Skeletal muscle cell (primary cell): ENCODE measurements at places on chromosomes 7 and 10.

- DNase-seq = no peak
Measured at GRCh38 chr10:59505926-59506325, 143.6 kb upstream of the FAM13C start.

DNA sequence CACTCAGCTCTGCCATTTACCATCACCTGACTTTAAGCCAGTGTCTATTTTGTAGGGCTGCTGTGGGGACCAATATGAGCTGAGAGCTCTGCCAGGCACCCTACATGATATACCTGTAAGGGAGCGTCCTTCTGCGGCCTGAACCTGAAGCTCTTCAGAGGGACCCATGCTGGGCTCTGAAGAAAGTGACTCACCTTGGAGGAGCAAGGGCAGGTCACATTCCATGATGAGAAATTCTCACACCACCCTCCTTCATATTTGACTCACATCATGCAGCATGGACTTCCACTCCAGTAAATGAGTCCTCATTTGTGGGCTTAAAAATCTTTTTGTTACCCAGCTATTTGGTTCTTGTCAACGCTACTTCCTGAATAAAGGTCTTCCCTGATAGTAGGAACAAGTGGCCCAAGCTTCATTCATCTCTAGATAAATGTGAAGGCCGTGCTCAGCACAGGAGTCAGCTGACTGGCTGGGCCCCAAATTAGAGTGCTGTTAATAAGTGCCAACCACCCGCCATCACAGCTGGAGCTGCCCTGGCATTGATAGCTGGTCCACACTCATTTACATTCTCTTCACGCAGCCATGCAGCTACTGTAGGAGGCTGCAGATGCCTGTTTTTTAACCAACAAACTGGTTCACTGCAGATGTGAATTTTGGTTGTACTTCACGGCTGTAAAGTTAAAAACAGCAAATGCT, 78.4 kb downstream of the RNF216 start:
- DNase-seq = no peak

DNA sequence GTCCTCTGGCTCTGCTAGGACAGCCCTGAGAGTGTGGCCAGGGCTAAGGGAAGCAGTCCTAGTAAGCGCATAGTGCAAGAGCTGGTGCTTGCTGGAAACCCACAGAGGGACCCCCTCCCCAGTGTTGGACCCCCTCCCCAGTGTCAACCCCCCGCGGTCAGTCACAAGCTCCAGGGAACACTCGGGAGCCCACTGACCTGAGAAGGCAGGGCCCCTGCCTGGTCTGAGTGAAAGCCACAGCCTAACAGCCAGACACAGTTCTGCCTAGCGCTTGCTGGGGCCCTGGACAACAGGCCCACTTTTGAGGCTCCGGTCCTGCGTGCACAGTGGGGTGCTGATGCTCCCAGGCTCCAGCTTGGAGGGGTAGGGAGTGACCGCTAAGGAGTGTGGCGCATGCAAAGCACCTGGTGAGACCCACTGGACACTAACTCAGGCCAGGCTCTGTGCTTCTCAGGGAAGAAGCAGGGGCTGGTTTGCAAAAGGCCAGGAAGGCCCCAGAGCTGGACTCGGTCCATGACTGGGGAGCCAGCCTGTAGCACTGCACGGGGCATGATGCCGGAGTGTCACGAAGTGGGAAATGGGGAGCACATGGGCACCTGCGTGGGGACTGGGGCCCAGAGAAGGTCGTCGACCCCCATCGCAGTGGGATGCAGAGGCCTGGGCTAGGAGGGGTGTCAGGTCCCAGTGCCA, 175.8 kb upstream of the PPP2R2D start:
- DNase-seq = no peak

DNA sequence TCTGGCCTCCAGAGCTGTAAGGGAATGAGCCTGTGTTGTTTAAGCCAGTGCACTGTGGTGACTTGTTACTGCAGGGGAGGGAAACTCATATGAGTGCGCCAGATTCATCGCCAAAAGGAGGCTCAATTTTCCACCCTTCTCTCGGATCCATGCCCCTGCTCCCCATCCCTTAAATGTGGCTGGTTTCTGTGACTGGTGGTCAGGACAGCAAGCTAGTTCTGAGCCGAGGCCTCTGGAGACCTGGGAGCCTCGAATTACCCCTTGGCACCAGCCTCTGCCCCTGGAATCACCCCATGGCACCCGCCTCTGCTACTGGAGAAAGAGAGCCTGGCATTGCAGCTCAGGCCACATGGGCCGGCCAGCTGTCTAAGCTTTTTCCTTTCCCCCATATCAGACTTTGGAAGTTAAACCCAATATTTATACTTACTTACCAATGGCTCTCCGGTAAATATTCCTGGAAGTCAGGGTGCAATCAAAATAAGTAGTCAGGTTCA, 39.9 kb upstream of the RBM33 start:
- DNase-seq = no peak

- no peak for DNase-seq
Measured at GRCh38 chr10:23373156-23373555, 28.6 kb upstream of the C10orf67 start.

GRCh38 chr10:113858541-113858940, 4.1 kb downstream of the NHLRC2 start:
- no peak for DNase-seq

- no peak for DNase-seq
Measured at GRCh38 chr10:51918884-51919325, 219.5 kb upstream of the CSTF2T start.

DNA sequence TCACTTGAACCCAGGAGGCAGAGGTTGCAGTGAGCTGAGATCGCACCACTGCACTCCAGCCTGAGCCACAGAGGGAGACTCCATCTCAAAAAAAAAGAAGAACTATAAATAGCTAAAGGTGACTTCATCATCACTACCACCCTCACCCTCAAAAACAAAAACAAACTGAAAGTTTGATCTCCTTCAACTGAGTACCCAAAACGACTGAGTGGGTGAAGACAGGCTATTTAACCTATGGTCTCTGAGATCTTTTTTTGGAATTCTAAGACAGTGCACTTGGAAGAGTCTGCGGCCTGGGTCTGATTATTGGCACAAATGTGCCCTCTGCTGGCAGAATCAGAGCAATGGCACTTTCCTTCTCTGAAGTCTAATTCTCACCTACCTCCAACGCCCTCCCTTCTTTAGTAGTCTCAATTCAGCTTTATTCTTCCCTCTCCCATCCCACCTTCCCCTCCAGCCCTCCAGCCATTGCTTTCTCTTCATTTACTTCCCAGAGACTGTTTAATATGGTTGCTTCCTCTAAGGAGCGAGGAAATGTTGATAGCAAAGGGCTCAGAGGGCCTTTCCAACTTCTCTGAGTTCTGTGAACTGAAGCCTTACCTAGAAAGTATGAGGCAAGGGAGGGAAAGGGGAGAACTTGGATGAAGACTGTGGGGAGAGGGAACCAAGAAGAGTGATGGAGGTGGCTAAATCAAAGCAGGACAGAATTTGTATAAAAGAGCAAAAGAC, 2.9 kb upstream of the MYOZ1 start:
- DNase-seq = no peak

- no peak for DNase-seq
Measured at GRCh38 chr10:129760416-129760815, 203.7 kb downstream of the EBF3 start.

DNA sequence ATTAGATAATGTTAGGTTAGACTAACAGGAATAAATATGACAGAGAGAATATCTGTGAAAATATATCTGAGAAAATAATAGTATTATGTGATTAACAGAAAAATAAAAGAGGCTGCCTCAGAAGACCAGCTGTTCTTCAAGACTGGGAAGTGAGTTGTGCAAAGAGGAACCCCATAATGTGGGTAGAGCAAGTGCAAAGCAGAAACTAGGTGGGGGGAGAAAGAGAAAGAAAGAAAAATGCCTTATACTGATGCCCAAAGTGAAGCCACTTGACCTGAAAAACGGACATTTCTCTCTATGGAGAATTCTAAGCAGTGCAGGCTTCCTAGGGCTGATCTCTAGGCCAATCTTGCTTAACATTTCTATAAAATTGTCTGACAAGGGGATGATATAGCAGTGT, 3.8 kb downstream of the NEBL start:
- DNase-seq = no peak

DNA sequence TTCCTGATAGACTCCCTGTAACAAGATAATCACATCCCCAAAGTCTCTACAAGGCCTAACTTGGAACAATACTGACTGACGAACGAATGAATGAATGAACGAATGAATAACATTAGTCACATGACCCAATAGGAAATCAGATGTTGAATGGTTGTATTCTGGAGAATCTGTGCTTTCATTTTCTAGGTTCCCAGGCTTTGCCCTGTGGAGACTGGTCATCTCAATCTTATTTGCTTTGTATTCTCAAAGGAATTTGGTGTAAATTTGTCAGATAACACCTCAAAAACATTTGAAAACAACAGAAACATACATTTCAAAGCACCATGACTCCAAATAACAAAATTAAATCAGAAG, 69.6 kb upstream of the COL1A2 start:
- DNase-seq = no peak

DNA sequence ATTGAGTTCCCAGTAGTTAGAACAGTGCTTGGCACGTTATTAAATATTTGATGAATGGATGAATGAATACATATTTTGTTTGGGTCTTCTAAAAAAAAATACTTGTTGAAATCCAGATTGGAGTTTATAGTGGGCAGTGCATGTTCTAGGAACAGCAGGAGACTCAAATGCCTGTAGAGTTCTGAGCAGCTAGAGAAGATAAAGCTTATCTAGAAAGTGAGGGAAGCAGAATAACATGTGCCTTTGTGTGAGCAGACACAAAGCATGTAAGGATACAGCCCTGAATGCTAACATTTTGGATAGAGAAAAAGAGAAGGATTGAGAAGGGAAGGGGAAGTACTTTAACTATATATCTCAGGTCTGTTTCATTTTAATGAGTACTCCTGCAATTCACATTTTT, 71.9 kb downstream of the SRI start:
- no peak for DNase-seq

DNA sequence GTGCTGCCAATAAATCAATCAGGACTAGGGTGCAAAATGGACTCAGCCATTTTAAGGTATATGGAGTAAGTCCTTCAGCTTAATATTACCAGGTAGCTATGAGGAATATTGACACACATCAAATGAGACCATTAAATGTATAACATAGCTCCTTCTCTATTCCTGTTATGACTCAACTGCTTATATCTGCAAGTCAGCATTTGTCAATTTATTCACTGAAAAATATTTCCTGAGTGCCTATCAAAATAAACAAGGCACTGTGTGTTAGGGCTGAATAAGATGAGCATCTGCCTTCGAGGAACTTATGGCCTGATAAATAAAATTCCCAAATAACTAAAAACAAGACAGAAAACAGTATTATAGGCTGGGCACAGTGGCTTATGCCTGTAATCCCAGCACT, 113.8 kb downstream of the CDK6 start:
- no peak for DNase-seq

DNA sequence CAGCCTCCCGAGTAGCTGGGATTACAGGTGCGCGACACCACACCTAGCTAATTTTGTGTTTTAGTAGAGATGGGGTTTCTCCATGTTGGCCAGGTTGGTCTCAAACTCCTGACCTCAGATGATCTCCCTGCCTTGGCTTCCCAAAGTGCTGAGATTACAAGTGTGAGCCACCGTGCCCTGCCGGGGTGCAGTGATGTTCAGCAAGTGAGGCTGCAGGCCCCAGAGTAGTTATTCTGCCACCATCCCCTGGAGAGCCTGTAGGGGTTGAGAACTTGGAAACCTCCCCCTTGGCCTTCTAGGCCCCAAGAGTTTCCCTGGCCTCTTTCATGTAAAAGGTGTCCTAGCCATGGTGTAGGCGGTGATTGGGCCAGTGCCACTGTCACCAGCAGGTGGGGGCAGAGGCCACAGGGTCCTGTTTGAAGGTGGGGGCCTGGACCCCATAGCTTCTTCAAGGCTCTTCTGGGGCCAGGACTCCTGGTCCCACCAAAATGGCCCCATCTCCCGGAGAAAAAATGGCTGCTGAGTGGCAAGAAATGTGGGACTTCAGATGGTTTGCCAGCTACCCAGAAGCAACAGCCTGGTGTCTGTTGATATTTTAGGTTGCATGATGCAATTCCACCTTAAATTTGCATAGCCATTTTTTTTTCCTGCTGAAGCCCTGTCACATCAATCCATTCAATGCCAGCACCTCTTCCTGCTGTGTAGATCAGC, 25.5 kb upstream of the INMT start:
- DNase-seq = no peak

- no peak for DNase-seq
Measured at GRCh38 chr10:29806350-29806788, 171.6 kb upstream of the SVIL start.

DNA sequence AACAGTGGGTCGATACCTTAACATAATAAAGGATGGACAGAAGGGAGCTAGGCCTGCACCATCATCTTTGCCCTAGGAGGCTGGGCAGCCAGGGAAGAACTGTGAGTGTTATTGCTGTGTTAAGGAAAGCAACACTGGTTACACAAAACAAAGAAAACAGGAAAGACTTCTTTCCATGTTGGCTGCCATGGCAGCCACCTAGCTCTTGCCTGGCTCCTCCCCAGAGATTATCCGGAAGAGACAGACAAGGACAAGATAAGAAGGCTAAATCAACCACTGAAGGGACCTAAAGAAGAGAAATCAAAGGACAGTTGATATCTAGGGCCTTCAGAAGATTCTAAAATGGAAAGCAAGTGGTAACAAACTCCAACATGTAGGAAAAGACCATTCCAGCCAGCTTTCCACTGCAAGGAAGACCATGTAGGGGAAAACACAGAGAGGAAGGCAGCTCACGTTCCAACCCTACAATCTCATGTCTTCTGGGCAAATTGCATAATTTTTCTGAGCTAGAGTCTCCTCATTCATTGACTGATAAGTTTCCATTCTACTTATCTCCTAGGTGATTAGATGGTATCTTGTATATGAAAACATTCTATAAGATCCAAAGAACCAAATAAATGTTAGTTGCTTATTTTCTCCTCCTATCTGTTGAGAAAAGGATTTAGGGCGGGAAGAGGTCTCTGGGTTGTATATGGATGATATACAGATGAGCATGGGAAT, 51.2 kb downstream of the SP8 start:
- DNase-seq = no peak

DNA sequence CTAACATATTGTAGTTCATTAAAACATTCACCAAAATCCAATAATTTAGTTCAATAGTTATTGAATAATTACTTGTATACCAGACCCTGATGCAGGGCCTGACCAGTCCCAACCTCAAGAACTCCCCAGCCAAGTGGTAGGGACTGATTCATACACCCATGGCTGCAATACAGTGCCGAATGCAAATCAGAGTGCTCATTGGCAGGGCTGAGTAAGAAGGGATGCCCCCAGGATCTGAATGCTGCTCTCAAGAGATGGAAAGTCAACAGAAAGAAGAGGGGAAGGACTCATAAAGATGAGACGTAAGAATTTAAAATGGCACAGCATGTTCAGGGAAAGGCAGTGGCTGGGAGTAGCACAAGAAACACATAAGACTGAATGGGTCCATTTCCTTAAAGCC, 29.9 kb downstream of the ZNF438 start:
- DNase-seq = no peak
